ENCODE measurements at places on chromosomes 4 and X.

DNA sequence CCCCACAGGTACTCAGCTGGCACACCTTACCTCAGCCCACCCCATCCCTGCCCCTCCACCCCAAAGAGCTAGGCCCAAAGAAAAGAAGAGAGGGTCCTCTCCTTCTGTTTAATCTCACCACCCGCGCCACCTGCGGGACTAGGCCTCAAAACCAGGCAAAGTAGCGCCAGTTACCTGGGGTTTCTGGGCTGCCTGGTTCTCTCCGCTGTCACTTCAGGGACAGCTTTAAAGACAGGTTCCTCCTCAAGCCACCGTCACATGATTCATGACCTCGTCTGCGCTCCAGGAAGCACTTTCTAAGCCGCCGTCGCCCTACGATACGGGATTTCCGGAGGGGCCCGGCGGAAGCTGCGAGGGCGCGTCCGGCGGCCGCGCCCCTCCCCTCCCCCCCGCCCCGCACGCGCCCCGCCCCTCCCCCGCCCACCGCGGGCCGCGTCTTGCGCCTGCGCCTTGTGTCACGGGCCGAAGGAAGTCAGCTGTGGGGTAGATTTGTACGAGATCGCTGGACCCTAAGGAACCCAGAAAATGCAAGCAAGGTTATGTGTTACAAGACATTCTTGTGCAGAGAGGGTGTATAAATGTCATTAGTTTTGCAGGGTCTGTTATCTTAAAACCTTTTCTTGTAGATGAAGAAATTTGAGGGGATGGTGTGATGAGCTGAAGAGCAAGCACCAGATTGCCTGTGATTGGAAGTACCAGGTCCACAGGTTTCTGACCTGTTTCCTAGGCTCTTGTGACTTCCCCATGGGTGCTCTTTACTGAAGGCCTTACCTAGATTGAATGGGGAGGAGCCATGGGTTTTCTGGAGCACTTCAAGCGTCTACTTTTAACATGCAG is at the start of gene LAMTOR3:
LAMTOR3 (minus strand) TSS at position 267 of the 837 bp plus-strand sequence. CDS start 464 bp downstream, outside the sequence.
- H3K4me1 ChIP-seq: peaks cover 53% of the 10 kb centered on the region
- DNase-seq: peak; percentile 98
- H3K27me3 ChIP-seq: no peaks in the 10 kb centered on the region
- peak within 1 kb of the TSS; percentile 82 for H3K27ac ChIP-seq
- H3K36me3 ChIP-seq: peaks cover 20% of the 10 kb centered on the region

GRCh38 chr4:176817204-176817603 is 24.5 kb upstream of the VEGFC start:
- H3K27me3 ChIP-seq: no peaks in the 10 kb centered on the region
- H3K27ac ChIP-seq: no peak overlapping the region
- H3K36me3 ChIP-seq: no peaks in the 10 kb centered on the region

GRCh38 chrX:10239611-10240064 is 82.9 kb downstream of the CLCN4 start:
- DNase-seq: no peak
- no peaks in the 10 kb centered on the region for H3K27me3 ChIP-seq
- H3K27ac ChIP-seq: no peak overlapping the region
- no peak overlapping the region for H3K4me3 ChIP-seq

- peaks cover 3% of the 10 kb centered on the region for H3K4me1 ChIP-seq
- H3K27ac ChIP-seq: no peak overlapping the region
- H3K27me3 ChIP-seq: no peaks in the 10 kb centered on the region
These were observed 74.2 kb downstream of the FREM3 start for GRCh38 chr4:143626134-143626911.

DNA sequence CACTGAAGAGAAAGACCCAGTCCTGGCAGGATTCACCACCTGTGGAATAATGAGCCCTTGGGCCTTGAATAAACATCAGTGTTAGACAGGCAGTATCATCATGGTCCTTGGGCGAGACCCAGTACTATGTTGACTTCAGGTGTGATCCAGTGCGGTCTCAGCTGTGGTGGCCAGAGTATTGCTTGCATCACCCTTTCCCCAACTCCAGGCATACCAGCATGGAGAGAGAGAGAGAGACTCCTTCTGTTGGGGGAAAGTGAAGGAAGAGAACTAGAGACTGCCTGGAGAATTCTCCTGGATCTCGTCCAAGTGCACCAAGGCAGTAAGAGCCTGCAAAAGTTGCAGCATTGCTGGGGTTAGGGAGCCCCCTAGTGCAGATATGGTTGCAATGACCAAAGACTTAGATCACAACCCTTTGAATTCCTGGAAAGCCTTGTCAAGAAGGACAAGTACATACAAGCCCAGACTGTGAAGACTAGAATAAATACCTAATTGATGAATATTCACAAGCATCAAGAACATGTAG is 61.1 kb upstream of the VAMP7 start:
- peak; percentile 86 for DNase-seq
- no peaks in the 10 kb centered on the region for H3K36me3 ChIP-seq
- no peaks in the 10 kb centered on the region for H3K27me3 ChIP-seq
- H3K4me3 ChIP-seq: no peak overlapping the region
- no peaks in the 10 kb centered on the region for H3K4me1 ChIP-seq
- no peak overlapping the region for H3K27ac ChIP-seq

DNA sequence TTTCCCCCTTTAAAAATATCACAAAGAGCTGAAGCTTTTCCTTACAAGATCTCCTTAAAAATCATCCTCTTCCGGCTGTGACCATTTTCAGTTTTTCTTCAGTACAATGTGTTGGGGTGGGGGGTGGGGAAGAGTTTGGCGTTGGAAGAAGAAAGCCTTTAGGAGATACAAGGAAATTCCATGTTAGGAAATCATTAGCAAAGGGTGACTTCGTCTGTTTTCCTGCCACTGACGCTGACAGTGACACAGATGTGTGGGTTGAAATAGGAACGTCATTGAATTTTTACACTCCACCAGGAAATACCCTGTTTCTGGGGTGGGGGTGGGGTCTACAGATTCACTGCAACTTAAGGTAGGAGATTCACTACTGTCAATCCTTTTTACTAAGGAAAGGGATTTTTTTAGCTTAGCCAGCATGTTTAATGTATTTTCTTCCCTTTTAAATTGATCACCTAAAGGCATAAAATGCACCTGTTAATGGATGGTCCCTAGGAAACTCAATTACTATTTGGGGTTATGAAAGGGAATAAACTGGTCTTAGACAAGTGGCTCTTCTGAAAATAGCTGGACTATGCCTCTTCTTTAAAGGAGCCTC is 3.9 kb downstream of the MAMLD1 start:
- H3K27ac ChIP-seq: peak overlapping the region; percentile 71

GRCh38 chrX:133254666-133255065 is 36.5 kb upstream of the TFDP3 start:
- H3K27ac ChIP-seq: no peak overlapping the region
- H3K4me1 ChIP-seq: peaks cover 11% of the 10 kb centered on the region
- DNase-seq: no peak
- H3K4me3 ChIP-seq: no peak overlapping the region
- H3K36me3 ChIP-seq: no peaks in the 10 kb centered on the region
- H3K27me3 ChIP-seq: no peaks in the 10 kb centered on the region

DNA sequence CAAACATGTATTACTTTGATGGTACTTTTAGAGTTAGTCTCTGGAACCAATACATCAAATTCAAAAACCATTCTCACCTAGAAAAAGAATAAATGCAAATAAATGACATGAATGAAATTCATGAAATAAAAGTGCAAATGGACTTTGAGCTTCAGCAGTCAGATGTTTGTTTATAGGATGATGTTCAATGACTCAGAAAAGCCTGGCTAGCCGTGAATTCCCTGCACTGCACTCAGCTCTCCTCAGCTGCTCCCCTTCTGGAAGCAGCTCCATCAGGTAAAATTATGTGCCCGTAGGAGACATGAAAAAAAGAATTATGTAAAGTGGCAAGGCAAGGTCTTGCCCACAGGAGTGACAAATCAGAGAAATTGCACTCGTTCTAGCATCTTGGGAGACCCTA is 390.6 kb downstream of the GPM6A start:
- H3K36me3 ChIP-seq: no peaks in the 10 kb centered on the region
- no peak overlapping the region for H3K27ac ChIP-seq
- H3K4me3 ChIP-seq: no peak overlapping the region
- no peaks in the 10 kb centered on the region for H3K4me1 ChIP-seq
- H3K27me3 ChIP-seq: no peaks in the 10 kb centered on the region

DNA sequence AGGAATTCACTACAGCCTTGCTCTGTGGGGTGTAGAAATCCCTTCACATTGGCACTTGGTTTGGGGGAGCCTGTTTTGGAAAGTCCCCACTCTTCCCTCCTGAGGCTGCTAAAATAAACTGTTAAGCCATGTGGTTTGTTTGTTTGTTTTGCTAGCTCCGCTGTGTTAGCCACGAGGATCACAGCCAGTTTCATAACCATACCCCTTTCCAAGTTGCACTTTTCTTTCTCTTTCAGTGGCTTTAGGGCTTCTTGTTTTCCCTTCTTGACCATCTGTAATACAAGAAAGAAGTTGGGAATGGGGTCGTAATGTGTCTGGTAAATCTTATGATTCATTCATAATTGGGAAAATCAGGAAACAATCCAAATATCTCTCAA is 24.8 kb upstream of the UXT start:
- no peaks in the 10 kb centered on the region for H3K36me3 ChIP-seq
- no peaks in the 10 kb centered on the region for H3K27me3 ChIP-seq
- H3K4me3 ChIP-seq: no peak overlapping the region
- H3K27ac ChIP-seq: no peak overlapping the region
- no peaks in the 10 kb centered on the region for H3K4me1 ChIP-seq

DNA sequence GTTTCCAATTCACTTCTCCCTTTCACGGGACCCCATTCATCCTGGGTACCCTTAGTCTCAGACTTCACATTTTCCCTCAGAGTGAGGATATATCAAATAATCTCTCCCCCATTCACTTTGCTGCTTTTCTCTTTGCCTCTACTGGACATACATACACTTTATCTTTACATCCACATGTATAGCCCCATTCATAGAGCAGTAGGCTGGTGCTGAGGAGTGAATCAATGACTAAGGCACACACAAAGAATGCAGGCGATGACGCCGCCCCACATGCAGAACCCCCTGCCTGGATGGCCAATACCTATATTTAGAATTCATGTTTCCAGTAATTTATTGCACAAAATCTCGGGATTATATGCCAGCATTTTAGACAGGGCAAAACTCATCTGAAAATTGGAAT is 554.3 kb upstream of the TENM3 start:
- DNase-seq: no peak
- no peak overlapping the region for H3K27ac ChIP-seq

DNA sequence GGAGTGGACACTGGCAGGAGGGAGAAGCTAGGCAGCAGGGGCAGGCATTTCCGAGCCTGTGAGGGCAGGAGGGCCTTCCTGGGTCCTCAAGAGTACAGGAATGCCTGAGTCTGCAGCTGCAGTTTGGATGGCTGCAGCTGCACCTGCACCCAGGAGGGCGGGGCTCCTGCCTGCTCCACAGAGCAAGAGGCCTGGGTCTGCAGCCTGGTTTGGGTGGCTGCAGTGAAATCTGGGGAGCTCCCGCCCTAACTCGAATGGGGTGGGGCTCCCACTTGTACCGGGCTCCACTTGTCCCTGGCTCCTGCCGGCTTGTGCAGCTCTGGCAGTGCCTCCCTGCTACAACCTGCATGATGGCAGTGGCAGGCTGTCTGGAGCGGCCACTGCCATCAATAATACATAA is 436.0 kb downstream of the ARHGAP24 start:
- H3K27me3 ChIP-seq: no peaks in the 10 kb centered on the region
- H3K4me3 ChIP-seq: no peak overlapping the region
- no peak overlapping the region for H3K27ac ChIP-seq
- peaks cover 2% of the 10 kb centered on the region for H3K4me1 ChIP-seq
- no peak for DNase-seq

DNA sequence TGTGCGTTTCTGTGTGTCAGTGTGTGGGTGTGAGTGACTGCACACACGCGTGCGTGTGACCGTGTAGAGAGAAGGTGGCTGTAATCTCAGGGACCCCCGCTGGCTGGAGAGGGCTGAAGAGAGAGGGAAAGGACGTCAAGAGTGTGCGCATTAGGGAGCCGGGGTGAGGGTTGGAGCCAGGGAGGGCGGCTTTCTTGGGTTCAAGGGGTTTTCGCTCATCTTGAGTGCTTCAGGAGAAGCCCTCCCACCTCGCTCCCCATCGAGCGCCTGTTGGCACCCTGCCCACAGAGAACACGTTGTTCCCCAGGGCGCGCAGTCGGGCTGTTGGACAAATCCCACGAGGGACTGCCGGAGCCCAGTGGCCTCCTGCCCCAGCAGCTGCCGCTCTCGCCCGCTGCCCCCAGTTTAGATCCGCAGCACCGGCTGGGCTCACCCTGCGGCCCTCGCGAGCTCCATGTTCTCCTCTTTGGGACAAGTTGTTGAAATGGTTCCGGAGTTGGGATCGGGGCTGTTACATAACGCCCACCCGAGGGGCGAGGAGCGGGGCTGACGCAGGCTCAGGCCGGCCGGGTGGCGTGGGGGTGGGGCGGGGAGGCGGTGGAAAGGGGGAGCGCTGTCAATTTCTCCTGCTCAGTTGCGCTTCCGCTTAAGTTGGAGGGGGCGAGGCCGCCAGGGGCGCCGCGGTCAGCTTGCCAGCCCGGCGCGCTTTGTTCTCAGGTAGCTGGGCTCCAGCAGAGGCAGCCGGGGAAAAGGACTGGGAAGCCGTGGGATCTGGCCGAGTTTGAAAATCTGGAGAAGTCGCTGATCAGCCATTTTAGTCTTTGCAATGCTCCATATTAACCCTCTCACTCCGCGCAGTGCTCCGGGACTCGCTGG is 1.6 kb downstream of the GRIA2 start:
- no peak overlapping the region for H3K27ac ChIP-seq

- no peak overlapping the region for H3K4me3 ChIP-seq
- H3K27me3 ChIP-seq: no peaks in the 10 kb centered on the region
- no peak overlapping the region for H3K27ac ChIP-seq
- DNase-seq: no peak
- no peaks in the 10 kb centered on the region for H3K4me1 ChIP-seq
- no peaks in the 10 kb centered on the region for H3K36me3 ChIP-seq
These were observed 146.7 kb upstream of the ZXDB start for GRCh38 chrX:57445076-57445475.

DNA sequence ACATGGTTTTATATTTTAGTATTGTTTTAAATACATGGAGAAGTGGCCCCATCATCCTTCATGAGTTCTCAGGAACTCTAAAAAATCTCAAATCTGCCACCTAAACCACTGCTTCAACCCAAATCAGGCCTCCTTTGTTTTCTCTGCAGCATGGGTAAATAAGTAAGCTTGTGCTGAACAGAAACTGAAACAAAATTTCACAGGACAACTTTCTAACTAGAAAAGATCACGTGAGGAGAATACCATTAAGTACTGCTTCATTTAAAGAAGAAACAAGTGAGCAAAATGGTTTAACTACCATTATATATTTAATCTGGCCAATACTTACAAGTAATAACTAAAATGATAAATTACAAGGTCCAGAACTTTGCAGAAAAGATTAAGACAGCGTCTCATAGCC is 2.5 kb downstream of the ARAP2 start:
- H3K36me3 ChIP-seq: no peaks in the 10 kb centered on the region
- peaks cover 13% of the 10 kb centered on the region for H3K4me1 ChIP-seq
- H3K4me3 ChIP-seq: no peak overlapping the region
- no peak overlapping the region for H3K27ac ChIP-seq
- no peak for DNase-seq

DNA sequence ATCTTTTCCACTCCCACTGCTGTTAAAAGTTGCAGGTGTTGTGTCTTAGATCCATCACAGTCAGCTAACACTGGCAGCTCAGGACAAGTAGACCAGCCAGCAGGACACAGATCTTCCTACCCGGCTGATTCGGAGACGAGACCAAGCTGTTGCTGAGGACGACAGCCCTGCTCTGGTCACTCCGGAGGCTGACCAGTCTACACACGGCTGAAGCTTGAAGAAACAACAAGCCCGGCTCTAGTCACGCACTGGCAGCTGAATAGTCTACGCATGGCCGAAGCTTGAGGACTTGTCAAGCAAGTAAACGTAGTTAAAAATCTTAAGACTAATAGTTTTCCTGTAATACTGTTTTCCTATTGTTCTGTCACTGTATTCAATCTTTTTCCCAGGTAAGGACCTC is 1.8 kb downstream of the ACOX3 start:
- H3K27ac ChIP-seq: no peak overlapping the region
- H3K4me1 ChIP-seq: peaks cover 48% of the 10 kb centered on the region
- H3K36me3 ChIP-seq: no peaks in the 10 kb centered on the region
- H3K4me3 ChIP-seq: no peak overlapping the region

GRCh38 chrX:45769761-45770582 is 569.3 kb upstream of the DIPK2B start:
- H3K36me3 ChIP-seq: no peaks in the 10 kb centered on the region
- no peak overlapping the region for H3K4me3 ChIP-seq
